ENCODE measurements at places on chromosomes 1 and 21.

DNA sequence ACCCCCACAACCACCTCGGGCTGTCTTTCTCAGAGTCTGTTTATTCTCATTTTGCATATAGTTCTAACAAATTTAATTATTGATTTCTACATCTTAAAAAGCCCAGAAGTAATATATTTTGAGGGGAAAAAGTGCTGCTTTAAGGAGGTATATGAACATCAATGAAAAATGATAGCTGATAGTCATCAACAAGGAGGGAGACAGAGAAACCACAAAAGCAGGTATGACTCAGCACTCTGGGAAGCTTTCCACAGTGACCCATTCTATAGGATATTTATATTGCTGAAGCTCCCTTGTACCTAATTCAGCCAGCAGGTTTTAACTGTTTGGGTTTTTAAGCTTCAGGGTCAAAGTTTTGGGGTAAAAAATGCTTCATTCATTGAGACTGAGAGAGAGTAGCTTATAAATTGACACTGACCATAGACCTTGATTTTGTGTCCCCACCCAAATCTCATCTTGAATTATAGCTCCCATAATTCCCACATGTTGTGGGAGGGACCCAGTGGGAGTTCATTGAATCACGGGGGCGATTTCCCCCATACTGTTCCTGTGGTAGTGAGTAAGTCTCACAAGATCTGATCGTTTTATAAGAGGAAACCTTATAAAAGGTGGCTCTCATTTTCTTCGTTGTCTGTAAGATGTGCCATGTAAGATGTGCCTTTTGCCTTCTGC is 27.4 kb downstream of the VANGL1 start:
- DNase-seq, result no peak

DNA sequence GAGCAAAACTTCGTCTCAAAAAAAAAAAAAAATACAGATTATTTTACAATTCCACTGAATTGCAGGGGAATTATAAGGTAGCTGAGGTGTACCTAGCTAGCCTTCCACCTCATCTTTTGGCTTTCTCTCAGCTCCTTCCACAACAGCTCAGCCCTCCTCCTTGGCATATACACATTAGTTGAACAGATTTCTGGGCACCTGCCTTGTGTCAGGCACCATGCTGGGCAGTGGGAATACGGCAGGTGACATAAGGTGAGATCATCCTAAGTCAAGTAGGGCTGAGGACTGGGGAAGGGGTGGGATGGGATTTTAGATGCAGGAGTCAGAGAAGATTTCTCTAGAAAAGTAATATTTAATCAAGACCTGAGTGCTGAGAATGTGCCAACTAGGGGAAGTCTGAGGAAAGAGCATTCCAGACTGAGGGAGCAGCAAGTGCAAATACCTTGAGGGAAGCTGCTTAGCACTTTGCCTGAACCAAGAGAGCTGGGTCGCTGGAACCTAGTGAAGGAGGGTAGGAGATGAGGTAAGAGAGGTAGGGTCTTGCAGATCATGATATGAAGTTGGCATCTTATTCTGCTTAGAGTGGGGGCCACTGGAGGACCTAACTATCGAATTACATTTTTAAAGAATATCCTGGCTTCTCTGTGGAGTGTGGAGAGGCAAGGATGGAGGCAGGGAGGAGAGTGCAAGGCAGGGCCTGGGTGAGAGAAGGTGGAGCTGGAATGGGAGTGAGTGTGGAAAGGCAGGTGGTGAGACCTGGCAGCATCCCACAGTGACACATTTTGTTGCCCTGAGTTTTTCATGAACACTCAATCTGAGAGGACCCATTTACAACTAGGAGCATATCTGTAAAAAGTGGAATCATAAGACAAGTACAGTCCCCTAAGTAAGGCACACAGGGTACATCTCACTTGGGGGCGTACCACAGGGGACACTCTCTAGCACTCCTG is 28.2 kb downstream of the LAMC2 start:
- no peak for DNase-seq

DNA sequence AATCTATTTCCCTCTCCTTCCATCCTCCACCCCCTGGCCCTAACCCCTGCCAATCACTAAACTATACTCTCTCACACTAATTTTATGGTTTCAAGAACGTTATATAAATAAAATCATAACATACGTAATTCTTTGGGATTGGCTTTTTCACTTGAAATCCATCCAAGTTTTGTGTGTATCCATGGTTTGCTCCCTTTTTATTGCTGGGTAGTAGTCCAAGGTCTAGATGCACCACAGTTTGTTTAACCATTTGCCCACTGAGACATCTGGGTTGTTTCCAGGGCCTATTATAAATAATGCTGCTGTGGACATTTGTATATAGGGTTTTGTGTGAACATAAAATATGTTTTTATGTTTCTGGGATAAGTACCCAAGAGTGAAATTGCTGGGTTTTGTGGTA is 61.4 kb downstream of the TEX35 start:
- no peak for DNase-seq

GRCh38 chr1:28934676-28935075 is 20.3 kb downstream of the EPB41 start:
- DNase-seq, result no peak

- no peak for DNase-seq
These were observed 40.8 kb downstream of the KIAA1614 start for GRCh38 chr1:180953291-180954004.

DNA sequence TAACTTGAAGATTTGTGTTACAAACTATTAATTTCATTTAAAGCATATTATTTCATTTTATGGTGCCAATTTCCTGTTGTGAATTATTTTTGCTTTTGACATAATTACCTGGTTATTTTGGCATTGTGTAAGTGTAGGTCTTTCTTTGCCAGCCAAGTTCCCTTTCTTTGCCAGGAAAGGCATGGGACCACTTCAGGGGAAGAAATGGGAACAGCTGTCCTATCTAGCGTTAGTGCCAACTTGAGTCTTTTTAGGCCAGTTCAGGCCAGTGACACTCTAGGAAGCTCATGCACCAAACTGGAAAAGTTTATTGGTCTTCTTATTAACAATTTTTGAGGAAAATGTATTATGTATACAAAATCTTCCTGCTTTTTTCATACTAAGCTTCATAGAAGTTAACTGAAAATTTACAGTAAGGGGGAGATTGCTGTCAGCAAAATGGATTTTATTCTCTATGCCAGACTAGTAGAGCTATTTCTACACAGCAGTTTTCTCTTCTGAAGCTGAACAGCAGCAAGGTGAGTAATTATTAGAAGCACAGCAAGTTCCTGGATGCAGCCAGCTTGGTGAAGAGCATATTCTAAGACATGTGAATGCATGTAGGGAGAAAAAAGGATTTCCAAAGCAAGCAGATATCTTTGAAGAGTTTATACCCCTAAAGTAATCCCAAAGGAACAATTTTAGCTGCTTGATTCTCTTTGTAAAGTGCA is 914.6 kb upstream of the ADGRL4 start:
- DNase-seq, result no peak

DNA sequence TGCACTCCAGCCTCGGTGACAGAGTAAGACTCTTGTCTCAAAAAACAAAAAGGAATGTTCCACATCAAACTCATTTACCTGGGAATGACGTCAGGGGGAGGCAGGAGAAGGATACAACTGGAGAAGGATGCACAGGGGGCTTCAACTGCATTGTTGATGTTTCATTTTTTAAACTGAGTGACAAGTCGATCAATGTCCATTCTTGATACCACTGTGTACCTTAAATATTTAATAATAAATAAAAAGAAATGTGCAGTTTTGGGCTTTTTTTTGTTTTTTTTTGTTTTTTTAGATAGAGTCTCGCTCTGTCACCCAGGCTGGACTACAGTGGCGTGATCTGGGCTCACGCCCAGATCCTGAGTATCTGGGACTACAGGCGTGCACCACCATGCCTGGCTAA is 35.8 kb downstream of the PLEKHO1 start:
- no peak for DNase-seq

DNA sequence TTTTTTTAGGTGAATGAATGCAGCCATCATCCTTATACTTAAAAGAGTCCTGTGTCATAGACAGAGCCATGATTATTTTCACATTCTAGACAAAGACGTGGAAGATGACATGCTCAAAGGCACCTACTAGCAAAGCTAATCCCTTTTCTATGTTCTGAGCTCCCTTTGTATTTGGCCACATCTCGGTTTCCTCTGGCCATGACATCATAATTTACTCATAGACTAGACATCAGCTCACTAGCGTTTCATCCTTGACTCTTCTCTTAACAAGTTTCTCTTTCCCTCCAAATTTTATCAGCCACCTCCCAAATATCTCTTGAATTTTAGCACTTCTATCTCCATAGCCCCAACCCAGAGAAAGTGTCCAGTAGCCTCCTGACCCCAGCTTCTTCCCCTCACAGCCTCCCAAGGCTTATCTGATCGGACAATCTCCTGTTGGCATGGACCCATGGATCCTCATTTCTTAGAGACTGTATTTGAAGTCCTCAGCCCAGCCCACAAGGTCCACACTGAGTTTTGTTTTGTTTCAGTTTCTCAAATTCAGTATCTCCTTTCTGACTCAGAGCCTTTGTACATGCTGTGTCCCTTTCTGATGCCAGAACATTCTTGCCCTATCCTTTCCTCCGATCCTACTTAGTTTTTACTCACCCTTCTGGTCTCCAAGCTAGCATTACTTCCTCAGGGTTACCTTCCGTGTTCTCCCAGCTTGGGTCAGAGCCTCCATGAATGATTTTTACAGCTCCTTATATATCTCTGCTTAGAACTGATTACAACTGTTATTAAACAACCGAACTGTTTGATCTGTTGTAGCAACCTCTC is 33.0 kb upstream of the EPS8L3 start:
- DNase-seq, result peak; percentile 59

GRCh38 chr1:112988367-112988766 is 32.4 kb upstream of the SLC16A1 start:
- no peak for DNase-seq

- no peak for DNase-seq
These were observed 53.2 kb downstream of the DDAH1 start for GRCh38 chr1:85411567-85412305.

DNA sequence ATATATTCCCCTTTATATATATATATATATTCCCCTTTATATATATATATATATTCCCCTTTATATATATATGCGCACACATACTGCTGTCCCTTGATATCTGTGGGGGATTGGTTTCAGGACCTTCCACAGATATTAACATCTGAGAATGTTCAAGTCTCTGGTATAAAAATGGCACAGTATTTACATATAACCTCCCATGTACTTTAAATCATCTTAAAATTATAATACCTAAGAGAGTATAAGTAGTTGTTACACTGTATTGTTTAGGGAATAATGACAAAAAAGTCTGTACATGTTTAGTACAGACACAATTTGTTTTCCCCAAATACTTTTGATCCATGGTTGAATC is 45.8 kb downstream of the NR5A2 start:
- DNase-seq, result no peak
